Stimulated activated CD8-positive, alpha-beta memory T cell treated with anti-CD3 and anti-CD28 coated beads, Interleukin-15, amount 100 ng/mL, for 48 hours (primary cell): ENCODE measurements at places on chromosomes 1 and 21.

DNA sequence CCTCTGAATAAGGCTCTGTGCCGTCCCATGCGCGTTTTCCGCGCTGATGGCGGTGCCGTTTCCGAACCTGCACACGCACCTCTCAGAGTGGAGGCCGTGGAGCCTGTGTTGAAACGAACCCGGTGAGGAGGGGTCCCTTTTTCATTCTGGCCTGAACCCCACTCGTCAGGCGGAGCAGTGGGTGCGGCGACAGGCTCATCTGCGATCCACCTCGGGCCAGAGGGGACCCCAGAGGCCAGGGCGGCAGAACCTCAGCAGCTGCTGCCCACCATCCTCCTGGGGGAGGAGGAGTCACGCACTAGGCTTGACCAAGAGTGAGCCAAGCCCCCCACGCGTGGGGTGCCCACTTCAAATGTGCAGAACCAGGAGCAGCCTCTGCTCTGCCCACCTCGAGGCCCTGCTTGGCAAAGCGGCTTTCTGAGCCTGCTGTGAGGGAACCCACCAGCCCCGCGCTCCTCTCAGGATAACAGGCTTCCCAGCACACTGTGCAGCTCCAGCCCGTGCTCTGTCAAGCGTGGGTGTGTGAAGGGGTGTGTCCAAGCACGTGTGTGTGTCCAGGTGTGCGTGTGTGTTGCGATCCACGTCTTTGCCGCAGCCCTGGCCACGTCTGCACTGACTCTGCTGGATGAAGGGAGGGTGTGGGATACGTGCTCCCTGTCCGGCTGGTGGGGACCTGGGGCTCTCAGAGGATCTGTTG is 6.8 kb downstream of the PRDM16 start:
- no peak for DNase-seq

DNA sequence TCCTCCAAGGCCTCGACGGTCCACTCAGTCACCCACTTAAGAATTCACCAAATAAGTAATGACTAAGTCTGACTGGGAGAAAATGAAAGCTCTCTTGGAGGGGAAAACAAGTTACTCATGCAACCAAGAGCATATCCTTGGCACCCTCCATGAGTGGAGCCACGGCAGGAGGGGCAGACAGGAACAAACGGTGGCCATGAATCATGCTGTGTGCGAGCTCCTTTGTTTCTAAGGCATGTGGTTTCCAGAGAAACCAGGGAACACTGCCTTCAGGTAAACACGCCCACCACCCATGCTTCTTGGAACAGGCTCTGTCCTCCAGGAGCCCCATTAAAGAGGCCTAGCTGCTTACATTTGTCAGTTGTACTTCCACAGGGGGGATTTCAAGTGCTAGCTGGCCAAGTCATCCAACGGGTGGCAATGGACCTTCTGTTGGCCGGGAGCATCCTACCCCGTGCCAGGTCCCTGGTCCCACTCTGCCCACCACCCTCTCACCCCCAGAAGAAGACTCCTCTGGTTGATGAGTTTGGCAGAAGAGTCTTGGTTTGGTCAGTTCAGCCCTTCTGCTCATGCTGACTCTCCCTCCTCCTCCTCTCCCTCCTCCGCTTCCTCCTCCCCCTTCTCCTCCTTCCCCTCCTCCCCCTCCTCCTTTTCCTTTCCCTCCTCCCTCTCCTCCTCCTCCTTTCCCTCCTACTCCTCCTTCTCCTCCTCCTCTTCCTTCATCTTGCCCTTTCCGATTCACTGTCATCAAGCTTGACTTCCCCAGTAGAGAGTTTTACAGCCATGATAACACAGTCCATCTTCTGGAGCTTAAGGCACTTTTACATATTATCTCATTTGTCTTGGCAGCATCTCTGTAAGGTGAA is 107.6 kb downstream of the CCDC185 start:
- DNase-seq = no peak

GRCh38 chr1:63600248-63600647 is 7.0 kb downstream of the PGM1 start:
- DNase-seq = no peak

DNA sequence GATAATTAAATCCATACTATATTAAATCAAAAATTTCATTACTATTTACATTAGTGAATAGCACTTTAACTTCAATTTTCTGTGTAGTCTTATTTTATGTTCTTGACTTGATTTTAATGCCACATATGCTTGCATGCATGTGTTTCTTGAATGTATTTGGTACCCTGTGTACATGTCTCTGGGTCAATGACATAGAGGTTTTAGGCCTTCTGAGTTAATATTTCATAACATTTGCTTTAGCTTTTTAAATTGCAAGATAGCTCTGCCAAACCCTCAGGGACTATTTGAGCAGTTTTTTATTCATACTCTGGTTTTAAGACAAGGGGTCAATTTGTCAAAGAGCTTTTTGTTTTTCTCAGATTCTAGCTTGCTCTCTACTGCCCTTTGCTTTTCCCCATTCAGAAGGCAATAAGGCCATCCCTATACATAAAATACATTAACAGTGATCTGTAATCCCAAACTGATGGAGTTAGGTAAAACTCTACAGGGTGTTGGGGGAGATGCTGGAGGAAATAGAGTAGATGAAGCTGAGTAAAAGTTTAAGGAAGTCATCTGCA is 5.0 kb downstream of the MLLT11 start:
- no peak for DNase-seq

DNA sequence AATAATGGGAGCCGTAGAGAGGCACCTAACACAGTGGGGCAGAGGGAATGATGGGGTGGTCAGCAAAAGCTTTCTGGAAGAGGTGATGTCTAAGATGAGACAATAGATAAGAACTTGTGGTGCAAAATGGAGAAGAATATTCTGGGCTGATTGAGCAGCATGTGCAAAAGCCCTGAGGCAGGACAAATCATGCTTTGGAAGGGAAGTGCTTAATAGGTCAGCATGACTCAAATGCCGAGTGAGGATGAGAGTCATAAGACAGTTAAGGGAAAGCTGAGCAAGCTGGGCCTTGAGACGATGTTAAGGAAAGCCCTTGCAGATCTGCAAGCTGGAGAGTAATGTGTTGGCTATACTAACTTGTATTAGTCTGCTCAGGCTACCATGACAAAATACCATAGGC is 37.3 kb upstream of the ASB17 start:
- no peak for DNase-seq

DNA sequence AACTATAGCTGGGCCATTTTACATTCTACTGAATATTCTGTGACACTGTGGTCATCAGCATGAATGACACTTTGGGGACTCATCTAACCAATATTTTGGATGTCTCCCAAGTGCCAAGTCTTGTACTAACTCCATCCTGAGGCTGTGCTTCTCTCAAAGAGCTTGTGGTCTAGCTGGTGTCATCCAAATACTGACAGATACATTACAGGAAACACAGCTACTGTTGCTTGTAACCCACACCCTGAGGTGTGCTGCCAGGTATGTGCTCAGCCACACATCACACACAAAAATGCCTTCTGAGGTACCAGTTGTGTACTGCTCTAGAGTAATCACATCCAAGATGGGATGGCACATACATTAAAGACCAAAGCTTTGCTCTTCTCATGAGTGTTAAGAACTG is 81.6 kb downstream of the ST6GALNAC5 start:
- no peak for DNase-seq

DNA sequence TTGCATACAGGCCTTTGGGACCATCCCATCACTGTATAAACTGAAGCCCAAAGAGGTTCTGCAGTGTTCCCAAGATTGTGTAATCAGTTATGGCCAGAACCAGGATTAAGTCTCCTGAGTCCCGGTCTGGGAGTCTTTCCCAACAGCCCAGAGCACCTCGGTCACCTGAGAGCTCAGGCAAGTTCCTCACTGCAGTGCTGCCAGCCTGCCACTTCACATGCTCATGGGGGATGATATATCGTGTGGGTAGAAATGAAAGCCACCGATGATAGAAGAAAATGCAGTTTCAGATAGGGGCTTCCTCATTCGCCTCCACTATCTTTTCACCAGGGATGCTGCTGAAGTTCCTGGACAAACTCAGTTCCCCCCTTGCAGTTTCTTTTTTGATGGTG is 30.4 kb downstream of the FHAD1 start:
- DNase-seq = no peak

- DNase-seq = no peak
Measured at GRCh38 chr1:213968146-213968825, 19.5 kb upstream of the PROX1 start.

GRCh38 chr1:188022661-188023060 is 1193.9 kb downstream of the PLA2G4A start:
- no peak for DNase-seq

DNA sequence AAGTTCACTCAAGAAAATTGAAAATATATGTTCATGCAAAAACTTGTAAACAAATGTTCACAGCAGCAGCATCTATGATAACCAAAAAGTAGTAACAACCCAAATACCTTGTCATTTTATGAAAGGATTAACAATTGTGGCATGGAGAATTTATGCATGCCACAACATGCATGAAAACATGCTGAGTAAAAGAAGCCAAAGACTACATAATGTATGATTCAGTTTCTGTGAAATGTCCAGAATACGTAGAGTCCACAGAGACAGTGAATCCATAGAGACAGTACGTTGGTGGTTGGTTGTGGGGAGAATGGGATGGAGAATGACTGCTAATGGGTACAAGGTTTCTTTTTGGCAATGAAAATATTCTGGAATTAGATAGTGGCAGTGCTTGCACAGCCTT is 148.7 kb downstream of the MAST2 start:
- no peak for DNase-seq

DNA sequence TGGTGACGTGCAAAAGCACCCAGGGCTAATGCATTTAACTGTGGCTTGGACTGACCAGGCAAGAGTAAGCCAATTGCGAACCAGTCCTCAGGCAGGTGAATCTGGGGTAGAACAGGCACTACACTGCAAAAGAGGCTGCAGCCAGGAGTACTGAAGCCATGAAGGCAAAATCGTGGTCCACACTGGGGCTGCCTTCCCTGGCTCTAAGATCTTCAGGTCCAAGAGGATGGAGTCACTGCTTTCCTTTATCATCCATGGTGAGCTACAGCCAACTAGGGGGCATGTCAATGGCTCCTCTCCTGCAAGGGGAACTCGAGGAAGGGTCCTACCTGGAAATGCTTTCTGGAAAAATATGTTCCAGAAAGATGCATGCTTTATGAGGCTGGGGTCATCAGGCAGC is 100.6 kb upstream of the AJAP1 start:
- DNase-seq = no peak

GRCh38 chr1:62903982-62904855 is 120.3 kb downstream of the ATG4C start:
- DNase-seq = no peak

- no peak for DNase-seq
Measured at GRCh38 chr1:27505420-27505680, 15.4 kb upstream of the WASF2 start.

GRCh38 chr1:199033661-199034060 is 394.8 kb downstream of the PTPRC start:
- no peak for DNase-seq

- DNase-seq = no peak
Measured at GRCh38 chr1:161357073-161357472, 10.6 kb downstream of the CFAP126 start.

DNA sequence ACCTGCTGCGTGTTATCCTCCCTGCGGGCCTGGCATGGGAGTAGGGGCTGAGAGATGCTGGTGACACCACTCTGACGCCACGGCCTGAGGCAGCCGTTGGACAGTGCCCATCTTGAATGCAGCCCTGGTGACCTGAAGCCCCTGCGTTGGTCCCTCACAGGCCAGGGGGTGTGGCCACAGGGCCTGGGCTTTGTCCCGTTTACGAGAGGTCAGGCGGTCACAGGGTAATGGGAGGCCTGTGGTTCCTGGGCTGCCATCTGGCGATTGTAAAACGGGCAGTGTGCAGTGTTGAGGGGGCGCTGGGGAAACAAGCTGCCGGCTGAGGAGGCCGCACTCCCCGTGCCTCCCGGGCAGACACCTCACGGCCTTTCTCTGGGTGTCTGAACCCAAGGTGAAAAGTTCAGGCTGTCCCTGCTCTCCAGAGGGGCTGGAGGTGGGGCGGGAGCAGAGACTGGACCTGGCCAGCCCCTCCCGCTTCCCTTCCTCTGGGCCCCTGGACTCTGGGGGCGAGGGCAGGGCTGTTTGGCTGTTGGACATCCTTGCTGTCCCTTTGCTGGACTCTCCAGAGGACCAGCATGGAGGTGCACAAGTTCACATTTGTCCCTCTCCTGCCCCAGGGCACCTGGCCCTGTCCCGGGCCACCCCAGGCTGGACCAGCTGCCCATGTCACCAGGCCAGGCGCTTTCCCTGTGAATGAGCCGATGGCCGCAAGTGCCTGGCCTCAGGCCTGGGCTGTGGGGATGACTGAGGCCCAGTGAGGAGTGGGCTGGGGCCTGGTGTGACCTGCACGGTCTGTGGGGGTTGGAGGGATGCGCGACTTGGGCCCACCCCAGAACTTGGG is 42.4 kb downstream of the SKI start:
- no peak for DNase-seq

GRCh38 chr1:119647228-119647733 is 785 bp downstream of the ZNF697 start:
- no peak for DNase-seq

DNA sequence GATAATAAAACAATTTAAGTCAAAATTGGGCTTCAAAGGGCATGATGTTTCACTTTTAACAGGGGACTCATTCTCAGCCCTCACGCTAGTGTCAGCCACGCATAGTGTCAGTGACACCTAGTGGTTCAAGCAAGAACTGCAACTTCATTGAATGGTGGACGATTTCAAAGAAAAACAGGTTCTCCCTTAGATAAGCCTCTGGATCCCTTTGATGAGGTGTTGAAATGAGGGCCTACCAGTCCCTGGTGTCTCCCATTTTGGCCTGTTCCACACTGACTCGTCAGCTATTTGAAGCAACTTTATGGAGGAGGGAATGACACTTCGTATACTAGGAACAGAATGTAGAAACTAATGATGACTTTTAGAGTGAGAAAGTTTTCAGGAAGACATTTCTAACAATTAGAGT is 56.2 kb downstream of the FCRL5 start:
- peak; percentile 13 for DNase-seq

GRCh38 chr21:41828884-41829360 is 50.2 kb downstream of the PRDM15 start:
- no peak for DNase-seq

DNA sequence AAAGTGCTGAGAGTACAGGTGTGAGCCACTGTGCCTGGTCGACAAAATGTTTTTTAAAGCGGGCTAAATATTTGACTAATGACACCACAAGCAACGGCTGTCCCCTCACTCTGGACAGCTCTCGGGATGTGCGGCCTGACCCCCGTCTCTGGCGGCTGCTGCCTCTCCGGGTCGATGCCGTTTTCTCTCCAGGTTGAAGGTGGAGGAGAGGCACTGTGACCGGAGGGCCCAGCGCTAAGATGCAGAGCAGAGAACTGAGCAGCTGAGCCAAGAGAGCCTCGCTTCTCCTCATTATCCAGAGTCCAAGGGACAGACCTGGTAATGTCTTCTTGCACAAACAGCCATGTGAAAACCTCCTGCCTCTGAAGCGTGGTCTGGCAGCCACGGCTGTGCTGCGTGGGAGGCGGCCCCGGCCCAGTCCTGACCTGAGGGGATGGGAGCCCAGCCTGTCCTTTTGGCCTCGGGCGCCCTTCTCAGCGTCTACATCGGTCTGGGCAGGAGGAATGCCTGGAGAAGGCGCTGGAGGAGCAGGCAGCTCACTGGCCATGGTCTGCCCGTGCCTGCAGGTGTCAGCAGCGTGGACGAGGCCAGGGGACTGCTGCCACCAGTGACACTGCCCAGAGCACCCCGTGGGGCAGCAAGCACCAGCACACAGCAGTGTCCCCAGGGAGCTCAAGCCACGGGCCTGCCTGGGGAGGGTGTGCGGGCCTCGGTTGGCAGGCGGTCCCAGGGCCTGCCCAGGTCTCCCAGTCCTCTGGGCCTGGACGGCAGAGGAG is 10.3 kb downstream of the MORN1 start:
- DNase-seq = no peak
